ENCODE measurements at places on chromosomes 13 and 19.

GRCh38 chr19:55488986-55489710 lies 912 bp downstream of the SSC5D start:
- no peak for DNase-seq

- DNase-seq, result no peak
These were observed 1.1 kb downstream of the NUDT19 start for GRCh38 chr19:32692727-32693061.

DNA sequence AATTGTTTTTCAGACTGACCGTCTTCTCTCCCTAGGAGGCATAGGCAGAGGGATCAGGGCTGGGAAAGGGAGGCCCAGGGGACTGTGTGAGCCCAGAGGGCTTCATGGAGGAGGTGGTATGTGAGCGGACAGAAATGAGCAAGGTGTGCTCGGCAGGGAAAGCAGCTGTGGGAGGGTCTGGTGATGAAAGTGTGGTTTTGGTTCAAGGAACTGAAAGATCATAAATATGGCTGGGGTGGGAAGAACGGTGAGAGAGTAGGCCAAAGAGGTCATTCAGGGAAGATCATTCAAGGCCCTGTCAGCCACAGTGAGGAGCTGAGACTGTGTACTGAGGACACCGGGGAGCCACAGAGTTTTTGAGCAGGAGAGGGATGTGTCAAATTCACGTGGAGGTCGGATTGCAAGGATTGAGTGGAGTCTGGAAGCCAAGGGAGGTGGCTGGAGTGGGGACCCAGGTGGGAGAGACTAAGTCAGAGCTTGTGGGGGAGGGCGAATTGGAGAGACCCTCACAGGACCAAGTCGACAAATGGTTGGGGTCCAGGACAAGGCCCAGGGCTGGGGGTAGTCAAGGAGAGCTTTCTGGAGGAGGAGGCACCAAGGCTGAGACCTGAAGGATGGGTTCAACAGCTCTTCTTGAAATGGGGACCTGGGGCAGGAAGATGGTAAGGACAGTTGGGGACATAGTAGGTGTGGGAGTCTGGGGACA lies 7.6 kb downstream of the PLD3 start:
- no peak for DNase-seq

DNA sequence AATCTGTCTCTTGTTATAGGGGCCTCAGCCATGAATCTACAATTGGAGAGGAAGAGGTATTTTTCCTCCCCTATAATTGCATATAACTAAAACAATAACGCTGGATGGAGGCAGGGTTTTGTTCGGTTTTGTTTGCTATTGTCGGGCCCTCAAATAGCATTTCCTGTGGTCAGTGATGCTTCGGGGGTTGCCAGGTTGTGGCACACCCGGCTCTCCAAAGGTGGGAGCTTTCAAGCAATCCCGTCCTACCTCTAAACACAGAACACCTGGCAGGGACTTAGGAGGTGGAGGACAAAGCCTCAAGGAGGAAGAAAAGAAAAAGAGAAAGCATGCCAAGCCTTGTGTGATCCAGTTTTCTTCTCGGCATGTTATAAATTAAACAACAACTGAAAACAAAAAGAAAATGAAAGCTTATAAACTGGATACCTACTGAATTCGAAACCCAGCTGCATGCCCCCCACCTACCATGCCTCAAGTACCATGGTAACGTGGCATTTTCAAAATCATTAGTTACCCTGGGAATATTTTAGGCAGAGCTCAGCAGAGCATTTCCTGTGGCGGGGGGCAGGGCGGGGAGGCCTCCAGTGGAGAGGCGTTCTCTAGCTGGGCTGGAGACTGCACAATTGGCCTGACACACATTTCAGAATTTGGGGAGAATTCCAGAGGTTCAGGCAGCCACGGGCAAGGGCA lies 213.8 kb downstream of the DCLK1 start:
- no peak for DNase-seq

- no peak for DNase-seq
These were observed 26.1 kb downstream of the NFIC start for GRCh38 chr19:3392480-3392879.

GRCh38 chr13:107373551-107373950 lies 805.6 kb upstream of the ARGLU1 start:
- peak; percentile 0 for DNase-seq

- no peak for DNase-seq
These were observed 14.2 kb downstream of the CHERP start for GRCh38 chr19:16527971-16528521.

- no peak for DNase-seq
These were observed 245.4 kb upstream of the SPRY2 start for GRCh38 chr13:80586356-80586755.

- DNase-seq, result no peak
These were observed 23.8 kb downstream of the ELAVL1 start for GRCh38 chr19:7981661-7982060.

- peak; percentile 44 for DNase-seq
These were observed 20.1 kb upstream of the EBPL start for GRCh38 chr13:49711218-49711863.

GRCh38 chr13:71374471-71375049 lies 492.4 kb downstream of the DACH1 start:
- no peak for DNase-seq

- DNase-seq, result no peak
These were observed 3.2 kb downstream of the AXL start for GRCh38 chr19:41222240-41222639.

DNA sequence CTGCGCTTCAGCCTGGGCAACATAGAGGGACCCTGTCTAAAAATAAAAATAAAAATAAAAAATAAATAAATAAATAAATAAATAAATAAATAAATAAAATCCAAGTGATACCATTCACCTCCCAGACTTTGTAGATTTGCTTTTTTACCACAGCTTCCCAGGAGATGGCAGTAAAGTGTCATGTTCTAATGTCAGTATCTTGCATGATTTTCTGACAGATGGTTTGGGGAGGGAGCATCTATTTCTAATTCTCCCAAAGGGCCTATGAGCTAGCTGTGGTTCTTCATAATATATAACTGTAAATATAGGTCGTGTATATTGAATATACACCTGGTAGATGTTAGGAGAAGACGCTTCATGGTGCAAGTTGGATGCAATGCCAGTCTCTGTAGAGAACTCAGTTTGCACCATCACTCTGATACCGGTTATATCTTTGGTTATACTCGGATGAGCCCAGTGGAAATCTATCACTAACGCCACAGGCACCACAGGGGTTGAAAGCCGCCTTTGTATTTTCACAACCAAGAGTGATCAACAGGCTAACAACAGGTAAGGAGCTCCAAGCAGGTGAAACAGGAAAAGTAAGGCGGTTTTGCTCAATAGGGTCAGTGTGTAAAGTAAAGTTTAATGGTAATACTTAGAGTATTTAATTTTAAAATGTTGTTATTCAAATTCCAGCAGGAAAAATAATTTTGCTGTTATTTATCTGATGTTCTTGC lies 13.9 kb downstream of the APLP1 start:
- peak; percentile 66 for DNase-seq

- no peak for DNase-seq
These were observed 56.6 kb downstream of the FRY start for GRCh38 chr13:32087955-32088747.

DNA sequence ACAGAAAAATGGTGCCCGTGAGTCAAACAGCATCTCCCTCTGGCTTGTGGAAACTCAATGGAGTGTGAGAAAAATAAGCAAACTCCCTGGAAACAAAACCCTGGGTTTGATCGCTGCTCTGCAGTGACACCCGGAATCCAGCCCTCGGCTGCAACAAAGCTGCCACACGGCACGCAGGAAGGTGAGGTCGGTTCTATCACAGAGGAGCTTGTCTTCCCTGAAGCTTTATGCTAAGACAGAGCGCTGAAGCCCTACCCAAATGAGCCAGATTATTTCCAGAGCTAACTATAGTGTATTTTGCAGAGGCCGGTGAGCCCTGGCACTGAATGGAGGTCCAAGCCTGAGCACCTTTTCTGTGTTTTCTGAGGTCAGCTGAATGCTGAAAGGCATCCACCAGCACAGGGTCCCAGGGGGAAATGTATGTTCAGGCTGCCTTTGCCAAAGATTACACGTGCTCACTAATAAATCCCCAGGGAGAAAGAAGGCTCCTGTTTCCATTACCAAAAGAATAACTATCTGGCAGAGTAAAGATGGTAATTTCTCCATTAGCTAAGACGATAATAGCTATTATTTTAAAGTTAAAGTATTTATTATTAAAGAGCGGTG lies 77.8 kb downstream of the TSHZ3 start:
- no peak for DNase-seq

DNA sequence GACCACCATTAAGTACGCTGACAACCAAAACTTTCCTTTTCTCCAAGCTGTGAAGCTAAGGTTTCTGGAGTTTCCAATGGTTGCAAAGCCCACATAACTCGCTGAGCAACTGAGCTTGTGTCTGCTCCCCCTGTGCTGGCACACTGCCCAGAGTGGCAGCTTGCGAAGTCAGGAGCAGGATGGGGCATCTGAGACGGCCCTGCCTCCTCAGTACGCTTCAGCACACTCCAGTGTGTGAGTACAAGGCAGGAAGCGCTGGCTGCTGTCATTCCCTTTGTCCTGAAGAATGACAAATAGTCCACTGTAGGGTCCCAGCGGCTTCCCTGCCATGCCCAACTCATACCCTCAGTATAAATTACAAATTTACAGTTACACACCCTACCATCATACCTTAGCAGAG lies 51.5 kb downstream of the SKA3 start:
- DNase-seq, result no peak

- no peak for DNase-seq
These were observed 366.2 kb upstream of the TSHZ3 start for GRCh38 chr19:31715249-31715945.

- no peak for DNase-seq
These were observed 1488.1 kb upstream of the PRR20A start for GRCh38 chr13:55652657-55653056.

DNA sequence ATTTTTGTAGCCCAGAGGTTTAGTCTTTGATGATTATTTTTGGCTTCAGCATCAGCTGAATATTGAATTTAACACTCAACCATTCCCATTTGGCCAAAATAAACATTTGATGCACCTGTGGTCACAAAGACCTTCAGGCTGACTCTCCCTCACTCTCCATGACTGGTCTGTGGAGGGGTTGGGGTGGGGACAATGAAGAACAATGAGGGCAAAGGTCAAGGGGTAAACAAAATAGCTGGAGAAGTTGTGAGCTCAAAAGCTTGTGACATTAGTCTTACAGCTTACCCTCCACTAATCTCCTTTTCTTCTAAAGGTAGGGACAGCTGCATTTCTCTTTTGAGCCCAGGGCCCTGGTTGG lies 86.9 kb downstream of the SLC15A1 start:
- no peak for DNase-seq

- no peak for DNase-seq
These were observed 5.6 kb downstream of the SIGLEC7 start for GRCh38 chr19:51147663-51148062.

DNA sequence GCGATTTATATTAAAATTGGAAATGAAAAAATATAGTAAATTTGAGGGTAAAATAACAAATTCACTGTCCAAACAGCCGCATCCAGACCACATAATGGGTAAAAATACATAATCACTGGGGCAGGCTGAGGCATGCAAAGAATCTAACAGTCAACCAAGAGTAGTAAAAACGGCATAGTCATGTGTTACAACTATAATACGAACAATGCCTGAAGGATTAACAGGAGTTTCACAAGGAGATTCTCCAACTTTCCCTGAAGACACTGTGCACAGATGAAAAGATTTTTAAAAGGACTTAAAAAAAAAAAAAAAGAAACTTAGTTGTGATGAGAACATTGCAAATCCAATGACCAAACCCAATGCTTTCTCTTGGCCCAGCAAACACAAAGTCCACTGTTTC lies 20.4 kb upstream of the ATXN8OS start:
- DNase-seq, result peak; percentile 8

- no peak for DNase-seq
These were observed 3.2 kb downstream of the LCP1 start for GRCh38 chr13:46178821-46179220.

DNA sequence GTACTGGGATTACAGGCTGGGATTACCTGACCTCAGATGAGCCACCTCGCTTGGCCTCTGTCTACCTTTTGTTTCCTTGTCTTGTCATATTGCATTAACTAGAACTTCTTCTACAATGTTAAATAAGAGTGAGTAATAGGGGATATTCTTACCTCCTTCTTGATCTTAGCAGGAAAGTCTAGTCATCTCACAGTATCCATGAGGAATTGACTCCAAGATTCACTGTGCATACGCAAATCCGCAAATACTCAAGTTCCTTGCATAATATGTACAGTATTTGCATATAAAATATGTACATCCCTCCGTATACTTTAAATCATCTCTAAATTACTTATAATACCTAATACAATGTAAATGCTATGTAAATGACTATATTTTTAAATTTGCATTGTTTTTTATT lies 78.3 kb downstream of the POLR1D start:
- no peak for DNase-seq

DNA sequence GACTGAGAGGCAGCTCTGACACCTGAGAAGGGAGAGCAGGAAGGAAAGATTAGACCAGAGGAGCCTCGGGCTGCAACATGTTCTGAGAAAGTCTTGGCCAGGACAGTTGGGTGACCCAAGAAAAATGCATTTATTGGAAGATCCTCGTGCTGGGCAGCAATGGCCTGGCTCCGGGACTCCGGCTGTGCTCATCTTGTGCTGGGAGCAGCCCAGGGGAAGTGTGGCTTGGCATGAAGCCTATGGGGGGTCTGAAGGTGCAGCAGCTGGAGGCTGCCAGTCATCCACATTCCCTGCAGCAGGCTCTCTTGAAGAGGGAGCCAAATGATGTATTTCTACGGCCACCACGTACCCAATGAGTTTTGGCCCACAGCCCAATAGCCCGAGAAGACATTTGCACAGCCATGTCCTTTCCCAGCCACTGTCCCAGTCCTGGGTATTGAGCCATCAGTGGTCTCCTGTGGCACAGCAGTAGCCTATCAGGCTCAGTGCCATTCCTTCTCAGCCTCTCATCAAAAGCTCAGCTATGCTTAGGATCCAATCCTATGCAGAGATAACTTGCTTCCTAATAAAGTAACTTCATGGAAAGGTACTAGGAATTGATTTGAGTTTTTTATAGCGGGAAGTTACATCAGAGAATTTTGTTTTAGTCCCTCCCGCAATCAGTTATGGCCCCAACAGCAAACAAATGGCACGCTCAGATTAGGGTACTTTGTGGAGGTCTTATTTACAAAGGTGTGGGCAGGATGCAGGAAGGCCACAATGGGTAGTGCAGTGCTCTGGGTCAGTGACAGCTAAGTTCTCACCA lies 76.0 kb upstream of the MEDAG start:
- DNase-seq, result no peak

DNA sequence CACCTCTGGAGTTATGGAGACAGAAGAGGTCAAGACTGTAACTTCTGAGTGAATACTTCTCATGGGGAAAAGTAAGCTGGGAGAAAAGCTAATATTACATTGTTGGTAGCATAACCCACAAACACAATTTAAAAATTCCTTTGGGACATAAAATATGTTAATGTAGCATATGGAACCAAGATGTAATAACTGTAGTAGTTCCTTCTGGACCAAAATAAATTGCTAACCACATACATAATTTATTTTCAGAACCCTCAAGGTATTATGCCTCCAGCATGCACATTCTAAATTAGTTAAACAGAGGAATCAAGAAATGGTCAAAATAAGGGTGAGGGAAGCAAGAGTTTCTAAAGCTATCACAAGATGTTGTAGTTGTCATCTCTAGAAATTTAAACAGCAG lies 4.8 kb upstream of the RNF17 start:
- DNase-seq, result no peak

- DNase-seq, result peak; percentile 27
These were observed 52.0 kb downstream of the TDRD3 start for GRCh38 chr13:60448907-60449510.

Measured in mammary epithelial cell (primary cell).